ENCODE measurements at places on chromosomes 6 and 20.
A peak's percentile ranks its signal among the peaks of the same experiment; 100 is the strongest.

GRCh38 chr6:53373638-53374037 lies 24.9 kb upstream of the ELOVL5 start:
- DNase-seq = no peak

DNA sequence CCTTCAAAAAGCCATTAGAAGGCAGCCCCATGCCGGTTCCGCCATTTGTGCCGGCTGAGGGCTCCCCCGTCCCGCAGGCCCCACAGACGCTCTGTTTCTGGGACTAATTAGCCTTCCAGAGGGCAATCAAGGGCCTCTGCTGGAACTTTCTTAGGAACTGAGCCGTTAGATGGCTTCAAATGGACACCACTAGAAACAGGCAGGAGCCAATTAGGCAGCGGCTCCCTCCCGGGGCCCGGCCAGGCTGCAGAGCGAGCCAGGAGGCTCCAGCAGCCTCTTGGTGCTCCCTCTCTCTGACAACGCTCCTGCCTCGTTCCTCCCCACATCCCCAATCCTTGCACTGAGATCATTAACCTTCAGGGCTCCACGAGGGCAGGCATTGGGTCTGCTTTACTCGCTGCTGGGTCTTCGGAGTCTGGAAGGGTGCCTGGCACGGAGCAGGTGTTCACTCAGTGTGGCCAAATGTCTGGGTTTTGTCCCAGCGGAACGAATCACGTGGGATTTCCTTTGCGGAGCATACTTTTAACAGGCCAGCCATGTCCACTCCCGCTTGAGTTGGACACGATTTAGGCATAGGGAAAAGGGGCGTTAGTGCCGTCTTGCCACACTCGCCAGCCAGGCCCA lies 98.3 kb downstream of the TMEM242 start:
- DNase-seq = no peak

GRCh38 chr6:166598441-166599138 lies 12.1 kb upstream of the RAMACL start:
- DNase-seq = no peak

GRCh38 chr20:57481281-57481711 lies 43.6 kb downstream of the CTCFL start:
- no peak for DNase-seq

DNA sequence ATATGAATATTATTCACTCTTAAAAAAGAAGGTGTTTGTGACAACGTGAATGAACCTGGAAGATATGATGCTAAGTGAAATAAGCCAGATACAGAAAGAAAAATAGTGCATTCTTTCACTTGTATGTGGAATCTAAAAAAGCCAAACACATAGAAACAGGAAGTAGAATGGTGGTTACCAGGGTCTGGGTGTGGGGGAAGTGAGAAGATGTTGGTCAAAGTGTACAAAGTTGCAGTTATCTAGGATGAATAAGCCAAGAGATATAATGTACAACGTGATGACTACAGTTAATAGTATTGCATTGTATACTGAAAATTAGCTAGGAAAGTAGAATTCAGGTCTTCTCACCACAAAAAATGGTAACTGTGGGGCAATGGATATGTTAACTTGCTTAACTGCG lies 151.1 kb upstream of the HCRTR2 start:
- no peak for DNase-seq

DNA sequence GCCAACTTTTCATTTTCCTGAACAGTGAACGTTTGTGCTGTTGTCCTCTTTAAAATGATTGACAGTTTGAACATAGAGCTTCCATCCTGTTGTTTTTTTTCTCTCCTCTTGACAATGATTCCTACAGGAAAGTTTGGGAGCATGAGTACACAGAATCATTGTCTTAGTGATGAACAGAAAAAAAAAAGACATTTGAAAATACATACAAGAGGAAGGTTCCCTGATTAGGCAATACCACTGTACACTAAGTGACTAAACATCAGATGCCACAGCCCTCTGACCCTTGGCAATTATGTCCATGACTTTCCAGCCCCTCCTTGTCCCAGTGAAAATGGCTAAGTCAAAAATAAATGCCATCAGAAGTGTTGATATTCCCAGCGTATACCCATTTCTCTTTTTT lies 71.5 kb downstream of the RTN4IP1 start:
- DNase-seq = no peak

DNA sequence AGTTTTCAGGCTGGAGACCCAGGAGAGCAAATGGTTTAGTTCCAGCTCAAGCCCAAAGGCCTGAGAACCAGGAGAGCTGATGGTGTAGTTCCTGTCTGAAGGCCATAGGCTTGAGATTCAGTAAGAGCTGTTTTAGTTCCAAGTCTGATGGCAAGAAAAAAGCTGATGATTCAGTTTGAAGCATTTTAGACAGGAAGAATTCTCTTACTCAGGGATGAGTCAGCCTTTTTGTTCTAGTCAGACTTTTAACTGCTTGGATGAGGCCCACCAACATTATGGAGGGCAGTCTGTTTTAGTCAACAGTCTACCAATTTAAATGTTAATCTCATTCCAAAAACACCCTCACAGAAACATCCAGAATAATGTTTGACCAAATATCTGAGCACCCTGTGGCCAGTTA lies 2.5 kb downstream of the ZSCAN26 start:
- no peak for DNase-seq

- peak; percentile 68 for DNase-seq
These were observed 121.4 kb downstream of the REV3L start for GRCh38 chr6:111361648-111362047.

- no peak for DNase-seq
These were observed 1.5 kb upstream of the GRIK2 start for GRCh38 chr6:101391772-101392585.

DNA sequence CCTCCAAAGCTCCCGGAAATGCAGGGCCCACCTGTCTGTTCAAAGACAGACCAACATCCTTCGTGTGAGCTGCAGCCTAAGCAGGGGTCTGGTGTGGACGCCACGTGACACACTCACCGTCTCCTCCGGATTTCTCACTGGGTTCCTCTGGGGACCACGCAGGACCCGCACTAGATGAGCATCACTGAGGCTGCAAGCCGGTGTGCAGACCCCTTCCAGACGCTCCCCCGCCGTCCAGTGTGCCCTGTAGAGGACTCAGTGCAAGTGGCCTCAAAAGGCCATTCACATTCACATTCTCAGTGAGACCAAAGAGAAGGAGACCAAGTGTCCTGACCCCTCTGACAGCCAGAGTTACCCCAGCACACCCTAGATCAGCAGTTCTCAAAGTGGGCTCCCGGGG lies 91.2 kb upstream of the QKI start:
- DNase-seq = no peak

GRCh38 chr20:38665506-38666285 lies 58.6 kb upstream of the SLC32A1 start:
- DNase-seq = no peak

- peak; percentile 59 for DNase-seq
These were observed 67.5 kb upstream of the COL21A1 start for GRCh38 chr6:56314683-56315523.

DNA sequence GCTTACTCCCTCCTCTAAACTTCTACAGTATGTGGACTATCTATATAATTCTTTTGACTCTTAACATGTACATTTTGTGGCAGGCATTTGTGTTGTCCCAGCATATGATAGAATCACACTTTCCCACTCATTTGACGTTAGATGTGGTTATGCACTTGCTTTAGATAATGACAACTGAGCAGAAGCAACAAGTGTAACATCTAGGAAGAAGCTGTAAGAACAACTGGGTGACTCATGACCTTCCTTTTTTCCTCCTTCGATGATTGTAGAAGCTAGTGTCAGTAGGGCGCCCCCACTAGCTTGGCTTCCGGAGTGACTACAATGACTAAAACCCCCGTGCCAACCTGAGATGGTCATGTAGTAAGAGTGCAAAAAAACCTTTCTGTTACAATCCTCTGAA lies 74.6 kb upstream of the CEP85L start:
- DNase-seq = no peak

- DNase-seq = no peak
These were observed 329.3 kb downstream of the NRN1 start for GRCh38 chr6:5677219-5678000.

GRCh38 chr6:56891754-56892153 lies 63.2 kb upstream of the BEND6 start:
- DNase-seq = no peak

GRCh38 chr6:93164781-93165180 lies 254.6 kb downstream of the EPHA7 start:
- DNase-seq = no peak

DNA sequence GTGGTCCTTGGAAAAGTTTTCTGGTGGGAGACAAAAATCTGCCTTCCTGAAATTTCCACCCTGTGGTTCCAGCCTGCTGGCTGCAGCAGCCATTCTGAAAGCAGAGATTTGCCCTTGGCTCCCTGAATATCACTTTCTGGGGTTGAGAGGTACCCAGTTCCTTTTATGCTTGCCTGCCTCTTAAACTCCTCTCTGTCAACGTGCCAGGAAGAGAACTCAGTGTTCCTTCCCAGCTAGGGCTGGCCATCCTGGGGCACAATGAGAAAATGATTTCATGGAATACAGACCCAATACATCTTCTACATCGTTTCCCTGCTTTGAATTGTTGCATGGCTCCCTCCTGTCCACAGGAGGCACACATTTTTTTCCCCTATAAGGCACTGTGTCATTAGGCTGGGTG lies 1.6 kb upstream of the DSN1 start:
- DNase-seq = no peak

DNA sequence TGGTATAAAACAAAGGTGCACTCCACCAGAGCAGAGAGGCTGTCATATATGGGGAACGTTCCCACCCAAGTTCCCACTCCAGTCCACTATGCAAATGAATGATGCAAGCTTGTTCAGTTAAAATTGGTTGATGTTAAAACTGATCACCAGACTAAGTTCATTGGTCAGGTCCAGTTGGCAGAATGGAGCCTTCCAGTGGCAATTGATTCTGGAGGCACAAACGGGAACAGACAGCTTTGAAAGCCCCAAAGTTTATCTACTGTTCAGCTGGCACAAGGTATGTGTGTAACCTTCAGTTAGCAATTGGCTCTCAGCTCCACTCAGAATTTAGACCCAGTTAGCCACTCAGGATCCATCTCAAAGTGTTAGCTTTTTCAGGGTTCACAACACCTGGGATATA lies 119.4 kb upstream of the CEP85L start:
- DNase-seq = no peak

DNA sequence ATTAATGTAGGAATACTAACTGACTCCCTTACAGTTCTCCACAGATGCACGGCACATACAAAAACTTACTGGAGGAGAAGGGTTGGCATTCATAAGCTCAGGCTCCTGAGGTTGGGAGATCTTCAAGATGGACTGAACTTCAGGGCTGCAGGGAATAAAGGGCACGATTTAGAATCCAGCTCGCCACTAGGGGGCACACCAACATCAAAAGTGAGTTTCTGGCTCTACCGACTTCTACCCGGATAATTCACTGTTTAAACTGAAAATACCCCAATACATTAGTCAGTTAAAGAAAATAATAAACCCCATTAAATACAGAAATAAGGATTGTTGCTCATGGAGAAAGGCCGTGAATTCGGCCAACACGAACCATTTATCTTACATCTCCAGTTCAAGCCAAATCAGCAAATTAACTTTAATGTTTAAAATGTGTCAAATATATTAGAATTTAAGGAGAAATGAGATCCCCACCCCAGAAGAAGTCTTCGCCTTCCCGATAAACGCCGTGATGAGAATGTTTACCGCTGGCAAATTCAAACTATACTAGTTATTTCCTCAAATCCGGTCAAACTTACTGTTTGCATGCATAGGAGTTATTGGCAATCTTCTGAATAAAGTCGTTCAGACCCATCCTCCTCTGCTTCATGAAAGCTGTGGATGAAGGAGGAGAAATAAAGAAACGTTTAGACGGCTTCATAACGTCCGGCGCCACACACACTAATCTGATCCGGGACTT lies 121.7 kb upstream of the SLC2A12 start:
- peak; percentile 63 for DNase-seq

DNA sequence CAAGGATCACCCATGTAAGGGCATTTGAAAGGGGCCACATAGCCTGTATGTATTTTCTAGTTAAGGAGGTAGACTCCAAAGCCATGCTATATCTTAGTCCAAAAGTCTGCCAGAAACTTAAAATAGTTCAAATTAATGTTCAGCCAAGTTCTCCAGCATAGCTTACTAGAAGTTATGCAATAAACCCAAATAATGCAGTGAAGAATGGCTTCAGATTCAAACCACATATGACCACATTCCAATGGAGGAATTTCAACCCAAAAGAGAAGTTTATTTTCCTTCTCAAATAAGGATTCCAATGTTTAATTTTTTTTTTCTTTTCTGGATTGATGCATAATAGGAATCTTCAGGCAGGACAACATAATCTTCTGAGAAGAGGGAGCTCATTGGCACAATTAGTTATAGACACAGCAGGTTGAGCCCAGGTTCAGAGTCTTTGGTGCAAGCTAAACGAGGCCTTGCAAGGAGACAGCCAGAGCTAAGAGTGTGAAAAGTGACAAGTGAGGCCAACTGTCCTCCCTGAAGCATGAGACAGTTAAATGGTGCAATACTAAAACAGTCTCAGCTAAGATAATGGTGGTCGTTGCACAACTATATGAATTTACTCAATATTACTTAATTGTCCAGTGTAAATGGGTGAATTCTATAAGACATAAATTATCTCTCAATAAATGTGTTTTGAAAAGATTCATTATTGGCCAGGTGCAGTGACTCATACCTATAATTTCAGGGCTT lies 598.8 kb upstream of the CDH4 start:
- DNase-seq = no peak

DNA sequence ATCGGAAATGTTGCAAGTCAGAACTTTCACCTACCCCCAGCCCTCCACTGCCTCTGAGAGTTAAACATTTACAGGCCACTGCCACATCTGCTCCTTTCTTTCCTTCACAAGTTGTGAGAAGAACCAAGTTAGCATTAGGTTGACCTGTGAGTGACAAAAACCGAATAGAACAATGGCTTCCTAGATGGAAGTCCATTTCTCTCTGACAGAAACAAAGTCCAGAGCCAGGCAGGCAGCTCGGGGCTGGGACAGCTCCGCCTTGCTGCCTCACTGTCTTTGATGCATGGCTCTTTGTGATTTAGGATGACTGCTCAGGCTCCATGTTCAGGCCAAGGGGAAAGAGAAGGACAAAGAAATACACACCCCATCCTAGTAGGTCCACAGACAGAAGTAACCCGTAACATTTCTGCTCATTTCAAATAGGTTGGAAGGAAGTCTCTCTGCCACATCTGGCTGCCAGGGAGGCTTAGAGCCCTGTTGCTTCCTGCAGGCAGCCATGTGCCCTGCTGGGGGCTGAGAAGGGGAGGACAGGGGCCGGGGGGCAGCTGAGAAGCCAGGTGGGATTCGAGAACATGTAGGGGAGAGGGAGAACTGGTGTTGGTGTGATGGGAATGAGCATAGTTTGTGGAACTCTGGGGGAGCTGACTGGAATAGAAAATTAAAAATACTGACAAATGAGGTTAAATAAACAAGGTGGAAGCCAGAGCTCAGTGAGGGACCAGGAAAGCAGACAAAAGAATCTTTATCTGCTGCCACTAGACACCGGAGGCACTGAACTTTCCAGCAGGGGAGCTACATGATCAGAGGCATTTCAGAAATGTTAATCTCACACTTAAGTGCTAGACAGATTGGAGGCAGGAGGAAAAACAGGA lies 19.5 kb upstream of the IER3 start:
- DNase-seq = peak; percentile 52

GRCh38 chr6:130393306-130393705 lies 27.5 kb downstream of the TMEM200A start:
- no peak for DNase-seq

GRCh38 chr6:135183532-135184440 lies 2.7 kb downstream of the MYB start:
- DNase-seq = peak; percentile 63

- DNase-seq = no peak
These were observed 451.5 kb upstream of the MAN1A1 start for GRCh38 chr6:119801056-119801455.

All from D341Med (cell line).